ENCODE measurements at places on chromosomes 16 and 17.
A peak's percentile ranks its signal among the peaks of the same experiment; 100 is the strongest.

DNA sequence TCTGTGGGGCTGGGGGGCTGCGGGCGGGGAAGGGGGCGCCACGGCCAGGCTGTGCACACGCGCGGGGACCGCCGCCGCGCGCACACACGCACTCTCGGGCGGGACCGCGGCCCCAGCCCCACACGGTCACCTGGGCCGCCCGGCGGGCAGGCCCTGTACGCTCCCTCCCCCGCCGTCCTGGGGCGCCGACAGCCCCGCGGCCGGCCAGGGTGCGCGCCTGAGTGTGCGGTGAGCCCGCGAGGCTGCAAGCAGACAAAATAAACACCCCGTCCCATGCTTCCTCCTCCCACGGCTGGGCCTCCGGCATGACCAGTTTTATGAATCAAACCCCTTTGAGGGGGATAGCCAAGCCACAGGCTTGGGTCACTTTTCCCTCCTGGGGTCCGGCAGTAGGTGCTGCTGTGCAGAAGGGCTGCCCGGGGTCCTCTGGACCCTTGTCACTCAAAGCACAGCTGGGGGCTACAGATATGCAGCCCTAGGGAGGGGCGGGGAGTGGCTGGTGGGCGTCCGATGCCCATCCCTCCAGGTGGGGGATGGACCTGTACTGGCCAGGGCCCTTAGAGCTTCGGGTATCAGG is 441 bp downstream of the VASN start:
- DNase-seq: no peak

GRCh38 chr16:54316095-54316889 is 29.7 kb upstream of the IRX3 start:
- no peak for DNase-seq

DNA sequence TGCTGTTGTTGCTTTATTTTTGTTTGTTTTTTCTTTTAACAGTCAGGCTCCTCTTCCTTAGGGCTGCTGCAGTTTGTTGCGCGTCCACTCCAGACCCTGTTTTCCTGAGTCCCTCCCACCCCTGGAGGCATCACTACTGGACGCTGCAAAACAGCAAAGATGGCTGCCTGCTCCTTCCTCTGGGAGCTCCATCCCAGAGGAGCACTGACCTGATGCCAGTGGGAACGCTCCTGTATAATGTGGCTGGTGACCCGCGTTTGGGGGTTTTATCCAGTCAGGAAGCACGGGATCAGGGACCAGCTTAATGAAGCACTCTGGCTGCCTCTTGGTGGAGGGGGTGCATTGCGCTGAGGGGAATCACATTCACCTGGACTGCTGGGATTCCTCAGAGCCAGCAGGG is 1005.6 kb downstream of the CDH8 start:
- no peak for DNase-seq

GRCh38 chr16:50388496-50388895 is 19.7 kb upstream of the BRD7 start:
- no peak for DNase-seq

- peak; percentile 24 for DNase-seq
Measured at GRCh38 chr16:85554889-85555718, 58.0 kb upstream of the GSE1 start.

DNA sequence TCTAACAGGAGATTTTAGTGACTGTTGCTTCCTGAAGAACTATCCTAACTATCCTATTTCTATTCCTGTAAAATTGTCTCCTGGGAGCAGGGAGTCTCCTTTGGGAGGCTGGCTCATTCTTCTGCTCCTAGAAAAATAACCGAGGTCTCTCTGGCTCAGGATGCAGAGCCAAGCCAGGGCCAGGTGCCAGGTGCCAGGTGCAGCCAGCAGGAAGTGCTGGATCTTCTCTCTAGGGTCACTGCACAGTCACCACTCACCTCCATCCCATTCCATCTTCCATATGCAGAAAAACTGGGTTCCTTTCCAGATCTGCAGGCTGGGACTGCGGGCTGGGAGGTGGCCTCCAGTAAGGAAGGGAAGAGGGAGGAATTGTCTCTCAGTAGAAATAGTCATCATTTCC is 3.8 kb upstream of the TMC7 start:
- no peak for DNase-seq

DNA sequence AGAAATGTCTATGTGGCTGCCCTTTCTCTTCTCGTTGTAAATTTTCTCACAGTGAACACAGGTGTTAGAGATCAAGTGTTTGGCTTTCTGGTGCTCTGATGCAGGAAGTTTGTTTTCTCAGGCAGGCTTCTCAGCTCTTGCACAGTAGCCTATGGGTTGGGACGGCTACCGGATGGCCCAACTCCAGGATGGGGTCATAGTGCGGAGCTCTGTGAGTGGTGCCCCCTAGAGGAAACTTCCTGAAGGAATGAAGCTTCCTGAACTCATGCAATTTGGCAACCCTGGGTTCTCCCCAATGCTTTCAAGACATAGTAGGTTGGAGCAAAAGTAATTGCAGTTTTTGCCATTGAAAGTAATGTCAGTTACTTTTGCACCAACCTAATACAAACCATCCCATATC is 407.5 kb upstream of the HSBP1 start:
- DNase-seq: no peak

- DNase-seq: no peak
Measured at GRCh38 chr16:72825912-72826621, 221.9 kb downstream of the ZFHX3 start.

GRCh38 chr16:57335366-57335765 is 23.2 kb upstream of the CCL22 start:
- no peak for DNase-seq

GRCh38 chr16:9186061-9186460 is 94.6 kb downstream of the HAPSTR1 start:
- DNase-seq: no peak
